Upper lobe of right lung (tissue), 1 donor: ENCODE measurements at places on chromosomes 1 and 21. TPM values are rescaled to one million over a fixed set of nuclear protein-coding genes. Genes with fewer than 3 reads are reported as not detected.

GRCh38 chr21:44288251-44289110, 2.8 kb downstream of the AIRE start:
- no peaks in the 10 kb centered on the region for H3K36me3 ChIP-seq
- peaks cover 19% of the 10 kb centered on the region for H3K27me3 ChIP-seq
- no peak overlapping the region for H3K27ac ChIP-seq
- no peaks in the 10 kb centered on the region for H3K4me1 ChIP-seq

GRCh38 chr1:77100875-77101274, 118.4 kb downstream of the PIGK start:
- H3K36me3 ChIP-seq: no peaks in the 10 kb centered on the region
- DNase-seq: no peak
- no peak overlapping the region for H3K27ac ChIP-seq
- H3K4me1 ChIP-seq: no peaks in the 10 kb centered on the region
- no peak overlapping the region for H3K4me3 ChIP-seq
- H3K27me3 ChIP-seq: no peaks in the 10 kb centered on the region

DNA sequence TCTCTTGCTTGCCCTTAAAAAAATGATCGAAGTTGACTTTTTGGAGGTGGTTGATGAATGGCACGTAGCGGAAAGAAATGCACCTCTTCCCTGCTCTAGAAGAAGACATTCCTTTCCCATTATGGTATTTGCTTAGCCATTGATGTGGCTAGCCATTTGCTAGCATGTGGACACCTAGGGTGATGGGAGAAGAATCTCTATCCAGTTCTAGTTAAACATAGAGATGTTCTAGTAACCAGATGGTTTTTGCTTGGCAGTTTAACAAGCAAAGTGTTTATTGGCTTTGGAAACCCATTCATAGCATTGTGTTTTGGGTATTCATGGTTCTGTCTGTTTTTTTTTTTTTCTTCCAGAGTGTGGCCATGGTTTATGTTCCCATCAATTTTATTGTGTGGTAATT, 78.9 kb downstream of the KCNJ6 start:
- H3K4me1 ChIP-seq: no peaks in the 10 kb centered on the region
- DNase-seq: no peak
- H3K27ac ChIP-seq: no peak overlapping the region
- no peak overlapping the region for H3K4me3 ChIP-seq
- no peaks in the 10 kb centered on the region for H3K27me3 ChIP-seq

DNA sequence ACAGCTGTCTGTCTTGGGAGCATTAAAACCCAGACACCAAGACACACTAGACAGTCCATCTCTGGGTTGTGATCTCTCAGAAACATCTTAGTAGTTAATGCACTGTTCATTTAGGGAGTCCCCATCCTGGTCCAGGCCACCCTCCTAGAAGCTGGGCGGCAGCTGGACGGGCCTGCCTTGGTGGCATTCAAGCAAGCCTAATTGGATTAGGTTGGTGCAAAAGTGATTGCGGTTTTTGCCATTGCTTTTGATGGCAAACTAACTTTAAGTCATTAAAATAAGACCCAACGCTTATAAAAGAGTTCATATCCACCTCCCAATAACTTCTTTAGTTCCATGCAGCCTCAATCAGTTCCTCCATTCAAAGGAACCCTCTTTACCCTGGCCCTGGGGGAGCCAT, 21.7 kb downstream of the ATP5PO start:
- H3K4me1 ChIP-seq: peaks cover 9% of the 10 kb centered on the region
- no peaks in the 10 kb centered on the region for H3K27me3 ChIP-seq
- DNase-seq: no peak
- no peaks in the 10 kb centered on the region for H3K36me3 ChIP-seq

- H3K4me1 ChIP-seq: no peaks in the 10 kb centered on the region
- no peak overlapping the region for H3K4me3 ChIP-seq
- H3K27me3 ChIP-seq: no peaks in the 10 kb centered on the region
Measured at GRCh38 chr1:159958719-159959380, 4.8 kb upstream of the SLAMF9 start.

DNA sequence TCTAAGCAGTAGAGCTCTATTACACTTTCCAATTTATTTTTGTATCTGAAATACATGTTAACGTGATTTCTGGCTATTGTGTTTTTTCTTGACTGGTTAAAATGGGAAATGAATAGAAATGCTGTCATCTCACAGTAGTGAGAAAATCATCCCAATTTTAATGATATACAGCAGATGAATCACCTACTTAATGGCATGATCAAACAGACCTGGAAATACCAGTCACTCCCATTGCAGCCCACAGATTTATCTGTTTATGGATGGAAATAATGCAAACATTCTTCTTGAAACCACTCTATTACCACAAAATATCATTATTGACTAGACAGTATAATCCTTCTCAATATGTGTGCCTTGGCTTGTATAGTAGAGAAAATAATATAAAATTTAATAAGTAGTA, 497.8 kb upstream of the ADAMTS5 start:
- H3K4me1 ChIP-seq: no peaks in the 10 kb centered on the region
- H3K27ac ChIP-seq: no peak overlapping the region
- H3K27me3 ChIP-seq: no peaks in the 10 kb centered on the region
- no peak overlapping the region for H3K4me3 ChIP-seq
- DNase-seq: no peak
- H3K36me3 ChIP-seq: no peaks in the 10 kb centered on the region

- no peak overlapping the region for H3K4me3 ChIP-seq
- DNase-seq: no peak
- no peaks in the 10 kb centered on the region for H3K36me3 ChIP-seq
- H3K27ac ChIP-seq: no peak overlapping the region
- no peaks in the 10 kb centered on the region for H3K27me3 ChIP-seq
Measured at GRCh38 chr1:14733048-14733778, 134.7 kb downstream of the KAZN start.

- H3K27ac ChIP-seq: no peak overlapping the region
- H3K4me3 ChIP-seq: no peak overlapping the region
- no peaks in the 10 kb centered on the region for H3K27me3 ChIP-seq
- DNase-seq: no peak
- H3K36me3 ChIP-seq: no peaks in the 10 kb centered on the region
Measured at GRCh38 chr1:71350805-71351204, 270.0 kb upstream of the ZRANB2 start.

- H3K4me1 ChIP-seq: peaks cover 7% of the 10 kb centered on the region
- no peak overlapping the region for H3K4me3 ChIP-seq
- no peaks in the 10 kb centered on the region for H3K36me3 ChIP-seq
Measured at GRCh38 chr1:186535388-186536133, 74.6 kb upstream of the PDC start.

GRCh38 chr1:20095564-20096434, 23.5 kb downstream of the PLA2G2D start:
- H3K36me3 ChIP-seq: no peaks in the 10 kb centered on the region
- no peak for DNase-seq

DNA sequence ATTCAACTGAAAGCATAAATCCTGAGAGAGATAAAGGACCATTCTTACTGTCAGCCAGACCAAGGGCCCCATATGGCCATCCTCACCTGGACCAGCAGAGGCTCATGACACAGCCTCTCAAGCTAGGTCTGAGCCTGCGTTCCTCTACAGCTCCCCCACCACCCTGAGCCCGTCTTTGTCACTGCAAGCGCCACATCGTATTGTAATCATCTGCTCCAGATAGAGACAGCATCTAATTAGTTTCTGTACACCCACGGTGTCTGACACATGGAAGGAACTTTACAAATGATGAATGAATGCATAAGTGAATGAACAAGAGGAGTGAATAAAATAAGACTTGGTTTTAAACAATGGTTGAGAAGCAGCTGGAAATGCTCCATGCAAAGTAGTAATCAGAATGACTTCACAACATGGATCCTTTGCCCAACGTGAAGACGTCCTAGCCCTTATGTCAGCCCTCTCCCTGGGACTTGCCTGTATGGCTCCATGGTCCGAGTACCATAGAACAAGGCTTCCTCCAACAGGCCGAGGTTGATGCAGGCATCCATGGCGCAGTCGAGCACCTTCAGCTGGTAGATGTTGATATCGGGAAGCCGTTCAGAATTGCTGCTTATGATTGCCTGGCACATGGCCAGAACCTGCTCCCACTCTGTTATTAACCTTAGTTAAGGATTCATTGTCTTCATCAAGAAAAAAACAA, 648.9 kb downstream of the SMYD3 start:
- H3K4me3 ChIP-seq: no peak overlapping the region
- peaks cover 15% of the 10 kb centered on the region for H3K4me1 ChIP-seq
- no peak overlapping the region for H3K27ac ChIP-seq
- no peaks in the 10 kb centered on the region for H3K27me3 ChIP-seq

DNA sequence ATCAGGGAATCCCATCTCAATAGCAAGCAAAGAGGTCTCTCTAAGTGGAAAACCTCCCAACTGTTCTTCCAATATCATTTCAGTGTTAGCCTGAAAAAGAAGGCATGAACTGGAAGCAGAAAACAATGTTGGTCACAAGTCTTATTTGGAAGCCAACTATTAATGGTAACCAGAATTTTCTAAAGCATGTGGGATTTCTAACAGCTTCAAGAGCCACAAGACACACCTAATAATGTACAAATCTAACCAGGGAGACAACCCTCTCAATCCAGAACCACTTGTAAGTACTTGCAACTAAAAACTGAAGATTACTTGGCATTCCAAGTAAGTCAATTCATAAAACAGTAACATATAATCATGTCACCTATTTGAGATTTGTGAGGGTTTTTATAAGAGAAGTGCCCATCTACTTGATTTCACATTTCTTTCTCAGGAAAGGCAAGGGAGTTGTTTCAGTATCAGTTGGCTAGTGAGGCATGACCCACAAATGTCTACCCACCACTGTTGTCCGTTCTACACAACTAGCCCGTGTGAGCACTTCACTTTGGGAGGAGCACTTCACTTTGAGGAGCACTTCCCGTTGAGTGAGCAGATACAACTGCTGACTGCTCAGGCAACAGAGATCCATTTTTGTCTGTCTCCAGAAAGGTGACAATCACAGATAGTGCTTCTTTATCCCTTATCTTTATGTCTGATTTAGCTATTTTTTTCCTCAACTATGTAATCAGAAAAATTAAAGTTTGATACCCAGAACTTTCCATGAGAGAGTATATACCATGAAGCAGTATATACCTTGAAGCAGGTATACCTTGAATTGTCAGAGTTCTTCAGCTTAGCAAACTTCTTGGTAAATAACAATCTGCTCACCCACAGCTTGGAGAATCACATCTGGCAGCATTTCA, 11.1 kb downstream of the STX6 start:
- no peak for DNase-seq
- H3K27ac ChIP-seq: peak overlapping the region; percentile 32
- H3K36me3 ChIP-seq: no peaks in the 10 kb centered on the region
- no peak overlapping the region for H3K4me3 ChIP-seq

GRCh38 chr21:14259747-14260146, 43.8 kb downstream of the RBM11 start:
- no peak for DNase-seq
- H3K4me1 ChIP-seq: no peaks in the 10 kb centered on the region
- H3K36me3 ChIP-seq: no peaks in the 10 kb centered on the region
- no peak overlapping the region for H3K4me3 ChIP-seq
- H3K27me3 ChIP-seq: no peaks in the 10 kb centered on the region

GRCh38 chr1:168430321-168430720, 113.5 kb downstream of the XCL2 start:
- H3K4me3 ChIP-seq: no peak overlapping the region
- no peaks in the 10 kb centered on the region for H3K36me3 ChIP-seq
- peaks cover 8% of the 10 kb centered on the region for H3K4me1 ChIP-seq
- no peaks in the 10 kb centered on the region for H3K27me3 ChIP-seq
- H3K27ac ChIP-seq: no peak overlapping the region
- DNase-seq: no peak

- no peaks in the 10 kb centered on the region for H3K36me3 ChIP-seq
- H3K27ac ChIP-seq: no peak overlapping the region
- H3K4me3 ChIP-seq: no peak overlapping the region
Measured at GRCh38 chr1:203666609-203667008, 40.0 kb downstream of the ATP2B4 start.

DNA sequence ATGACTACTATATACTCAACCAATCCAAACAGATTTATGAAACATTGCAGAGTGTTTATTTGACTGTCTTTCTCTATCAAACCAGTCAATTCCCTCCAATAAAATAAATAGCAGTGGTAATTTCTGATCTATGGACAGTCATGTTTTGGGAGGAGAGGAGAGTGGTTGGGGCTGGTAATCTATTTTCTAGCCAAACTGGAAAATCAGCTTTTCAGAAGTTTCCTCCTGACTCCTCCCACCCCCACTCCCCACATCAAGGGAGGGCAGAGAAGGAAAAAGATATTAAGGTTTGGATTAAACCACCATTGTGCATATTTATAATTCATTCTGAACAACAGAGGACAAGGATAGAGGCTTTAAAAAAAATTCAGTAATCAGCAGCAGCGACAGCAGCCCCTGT, 69.4 kb upstream of the SOX13 start:
- H3K27me3 ChIP-seq: no peaks in the 10 kb centered on the region
- no peaks in the 10 kb centered on the region for H3K4me1 ChIP-seq
- H3K4me3 ChIP-seq: no peak overlapping the region
- DNase-seq: no peak
- H3K27ac ChIP-seq: no peak overlapping the region

DNA sequence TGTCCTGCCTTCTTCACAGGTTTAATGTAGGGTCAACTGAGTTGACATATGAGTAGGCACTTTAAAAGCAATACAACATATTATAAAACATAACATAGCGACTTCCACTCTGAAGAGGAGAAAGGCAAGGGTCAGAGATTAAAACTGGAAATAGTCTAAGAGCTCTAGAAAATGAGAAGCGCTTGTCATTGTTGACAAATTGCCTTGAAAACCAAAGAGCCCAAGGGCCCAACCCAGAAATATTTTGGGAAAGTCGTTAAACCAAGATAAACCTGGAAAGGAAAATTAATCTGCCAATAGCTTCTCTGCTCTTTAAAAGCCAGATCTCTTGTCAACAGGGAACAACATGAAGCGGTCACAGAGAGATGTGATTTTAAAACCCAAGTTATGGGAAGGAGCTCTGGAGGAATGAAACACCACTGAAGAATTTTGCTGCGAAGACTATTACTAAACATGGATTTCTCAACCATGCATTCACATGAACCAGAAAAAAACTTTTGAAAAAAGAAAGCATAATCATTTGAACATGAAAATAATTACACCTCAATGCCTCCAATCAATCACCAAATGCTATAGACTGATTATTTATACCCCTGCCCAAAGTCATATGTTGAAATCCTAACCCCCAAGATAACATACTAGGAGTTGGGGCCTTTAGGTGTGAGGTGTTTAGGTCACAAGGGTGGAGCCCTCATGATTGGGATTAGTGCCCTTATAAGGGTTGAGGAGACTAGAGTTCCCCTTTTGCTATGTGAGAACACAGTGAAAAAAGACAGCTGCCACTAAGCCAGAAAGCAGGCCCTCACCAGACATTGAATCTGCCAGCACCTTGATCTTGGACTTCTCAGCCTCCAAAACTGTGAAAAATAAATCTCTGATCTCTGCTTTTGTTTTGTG, 33.0 kb upstream of the MTF1 start:
- no peak overlapping the region for H3K4me3 ChIP-seq
- H3K36me3 ChIP-seq: peaks cover 44% of the 10 kb centered on the region
- no peak for DNase-seq

The AK5 gene
- not detected for total RNA-seq

The SPATA46 gene
- total RNA-seq: not detected

The C21orf58 gene
- 2.3 TPM for total RNA-seq

The CLEC20A gene
- not detected for total RNA-seq

The AMY1A gene
- total RNA-seq: 1.6 TPM

The RIMKLA gene
- 10.4 TPM for total RNA-seq
